NK-92 treated with Interleukin-12 subunit alpha and Interleukin-12 subunit beta, amount 100 ng/mL, for 24 hours (cell line): ENCODE measurements at places on chromosomes 5 and 9.

GRCh38 chr9:88750832-88751360, 215.9 kb downstream of the NXNL2 start:
- no peak for DNase-seq

GRCh38 chr5:132383261-132383660, 13.8 kb downstream of the SLC22A5 start:
- no peak for DNase-seq

GRCh38 chr5:139488260-139488659, 5.7 kb upstream of the STING1 start:
- no peak for DNase-seq

DNA sequence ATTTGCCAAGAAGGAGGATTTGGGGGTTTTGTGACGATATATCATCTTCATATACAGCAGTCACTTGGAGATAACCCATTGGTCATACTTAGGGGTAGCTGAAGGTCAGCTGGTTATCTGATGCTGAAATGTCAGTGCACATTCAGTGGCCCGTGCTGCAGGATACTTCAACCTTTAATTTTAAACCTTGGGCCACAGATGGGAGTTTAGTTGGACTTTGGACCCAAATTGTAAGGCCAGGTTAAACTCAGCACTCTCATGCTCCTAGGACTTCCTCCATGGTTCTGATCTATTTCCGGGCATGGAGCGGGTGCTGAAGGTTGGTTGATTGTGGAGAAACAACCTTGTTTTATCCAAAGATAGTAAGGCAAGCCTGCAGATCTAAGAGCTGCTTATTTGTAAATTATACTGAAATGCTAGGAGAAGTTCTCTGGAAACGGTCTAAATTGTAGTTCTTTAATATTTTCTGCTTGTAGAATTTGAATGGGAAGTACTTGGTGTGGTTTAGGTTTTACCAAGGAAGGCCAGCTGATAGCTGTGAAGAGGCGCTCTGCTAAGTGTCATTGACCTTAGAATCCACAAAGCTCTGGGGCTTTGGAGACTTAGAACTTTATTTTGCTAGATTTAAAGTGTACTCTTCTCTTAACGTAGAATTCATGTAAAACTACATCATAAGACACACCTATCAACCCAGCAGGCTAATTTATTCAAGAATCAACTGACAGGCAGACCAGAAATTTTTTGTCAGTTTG, 38.6 kb downstream of the SLC44A1 start:
- DNase-seq, result no peak

DNA sequence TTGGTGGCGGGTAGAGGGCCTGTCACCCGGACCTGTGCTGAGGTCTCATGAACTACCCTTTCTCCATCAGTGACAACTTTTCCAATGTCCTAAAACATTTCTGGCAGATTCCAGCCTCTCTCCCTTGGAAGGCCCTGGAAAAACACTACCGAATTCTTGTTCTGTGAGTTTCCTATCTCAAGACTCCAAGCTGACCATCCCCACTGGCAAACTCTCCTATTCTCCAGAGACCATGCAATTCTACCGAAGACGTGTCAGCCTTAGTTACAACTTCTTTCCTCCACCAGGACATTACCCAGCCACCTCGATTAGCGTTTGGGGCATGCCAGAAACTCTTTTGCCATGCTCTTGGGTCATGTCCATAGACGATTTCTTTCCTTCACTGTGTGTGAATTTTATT, 26.8 kb upstream of the GABRP start:
- no peak for DNase-seq

DNA sequence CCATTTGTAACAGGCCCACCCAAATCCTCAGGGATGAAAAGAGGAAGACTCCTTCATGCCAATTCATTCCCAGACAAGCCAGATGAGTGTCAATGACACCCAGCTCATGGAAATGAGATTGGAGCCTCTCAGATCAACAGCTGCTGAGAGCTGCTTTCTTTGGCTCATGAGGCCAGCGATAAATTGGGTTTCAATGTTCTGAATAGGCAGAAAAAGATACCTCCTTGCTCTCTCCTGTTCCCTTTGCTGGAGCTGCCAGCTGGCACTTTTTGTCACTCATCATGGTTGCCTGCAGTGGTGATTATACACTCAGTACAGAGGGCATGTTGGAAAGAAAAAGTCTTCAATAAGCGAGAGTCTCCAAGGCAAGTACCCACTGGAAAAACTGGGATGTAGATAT, 47.1 kb downstream of the SH3RF2 start:
- DNase-seq, result no peak
